CD4-positive, alpha-beta T cell (primary cell): ENCODE measurements at places on chromosomes 3 and 15. TPM values are rescaled to one million over a fixed set of nuclear protein-coding genes. Genes with fewer than 3 reads are reported as not detected.

DNA sequence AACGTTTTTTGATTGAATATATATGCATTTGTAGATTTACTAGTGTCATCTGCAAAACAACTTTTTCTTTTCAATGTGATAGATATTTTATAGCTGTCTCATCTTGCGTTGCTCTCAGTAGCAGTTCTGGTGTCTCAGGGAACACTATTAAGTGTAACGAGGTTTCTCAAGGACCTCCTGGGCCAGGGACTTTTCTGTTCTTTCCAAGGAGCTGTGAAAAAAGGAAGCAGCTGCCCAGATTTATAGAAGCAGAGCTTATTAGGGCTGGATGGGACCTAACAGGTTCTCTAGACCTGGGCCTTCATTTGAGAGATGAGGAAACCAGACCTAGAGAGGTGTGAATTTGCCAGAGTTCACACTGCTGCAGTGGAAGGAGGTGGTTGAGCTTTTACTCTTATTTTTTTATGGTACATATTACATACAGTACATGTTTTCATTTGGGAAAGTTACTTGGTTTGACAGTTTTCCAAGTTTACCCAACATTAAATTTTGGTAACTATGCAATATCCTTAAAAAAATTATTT, 16.1 kb downstream of the MAP2K1 start:
- no peak overlapping the region for H3K4me3 ChIP-seq
- no peak overlapping the region for H3K27ac ChIP-seq
- peaks cover 55% of the 10 kb centered on the region for H3K4me1 ChIP-seq
- H3K27me3 ChIP-seq = no peaks in the 10 kb centered on the region
- H3K36me3 ChIP-seq = peaks cover 9% of the 10 kb centered on the region

GRCh38 chr3:46206282-46207015, 1.7 kb downstream of the CCR1 start:
- H3K36me3 ChIP-seq = no peaks in the 10 kb centered on the region
- peaks cover 29% of the 10 kb centered on the region for H3K4me1 ChIP-seq
- H3K27ac ChIP-seq = no peak overlapping the region
- H3K4me3 ChIP-seq = peak overlapping the region; percentile 3
- DNase-seq = no peak

GRCh38 chr15:66691727-66692126, 10.3 kb upstream of the SMAD6 start:
- H3K27ac ChIP-seq = no peak overlapping the region
- no peaks in the 10 kb centered on the region for H3K36me3 ChIP-seq
- H3K4me3 ChIP-seq = no peak overlapping the region

- no peaks in the 10 kb centered on the region for H3K27me3 ChIP-seq
- no peak overlapping the region for H3K4me3 ChIP-seq
- H3K4me1 ChIP-seq = no peaks in the 10 kb centered on the region
- no peak overlapping the region for H3K27ac ChIP-seq
Measured at GRCh38 chr15:87619161-87619960, 637.2 kb downstream of the NTRK3 start.

- no peak overlapping the region for H3K27ac ChIP-seq
- H3K36me3 ChIP-seq = no peaks in the 10 kb centered on the region
- H3K4me1 ChIP-seq = no peaks in the 10 kb centered on the region
- no peak for DNase-seq
- H3K27me3 ChIP-seq = no peaks in the 10 kb centered on the region
Measured at GRCh38 chr3:192857260-192857661, 60.4 kb downstream of the MB21D2 start.

DNA sequence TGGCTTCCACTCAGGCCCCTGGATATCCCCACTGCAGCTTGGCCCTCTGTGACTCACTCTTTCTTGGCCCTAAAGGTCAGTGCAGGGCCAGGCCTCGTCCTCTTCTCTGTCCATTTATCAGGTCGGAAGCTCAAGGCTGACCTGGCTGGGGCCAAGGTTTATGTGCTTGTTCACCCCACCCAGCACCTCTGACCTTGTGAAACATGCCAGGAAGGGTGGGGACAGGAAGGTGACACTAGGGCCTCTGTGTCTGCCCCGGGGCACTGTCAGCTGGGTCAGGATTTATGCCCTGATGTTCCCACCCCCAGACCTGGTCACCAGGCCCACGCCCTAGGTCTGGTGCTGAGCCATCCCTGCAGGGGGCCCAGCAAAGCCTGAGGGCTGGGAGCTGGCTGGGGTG, 103.8 kb downstream of the FBLN2 start:
- DNase-seq = no peak
- no peaks in the 10 kb centered on the region for H3K36me3 ChIP-seq
- H3K27ac ChIP-seq = no peak overlapping the region
- H3K4me1 ChIP-seq = peaks cover 68% of the 10 kb centered on the region
- no peak overlapping the region for H3K4me3 ChIP-seq

- no peaks in the 10 kb centered on the region for H3K36me3 ChIP-seq
- H3K27ac ChIP-seq = no peak overlapping the region
- no peak for DNase-seq
- no peaks in the 10 kb centered on the region for H3K4me1 ChIP-seq
Measured at GRCh38 chr3:98814817-98815420, 51.8 kb downstream of the ST3GAL6 start.

Gene MNS1
- 0.20 TPM for total RNA-seq
